ENCODE measurements at places on chromosomes 16 and 17.

DNA sequence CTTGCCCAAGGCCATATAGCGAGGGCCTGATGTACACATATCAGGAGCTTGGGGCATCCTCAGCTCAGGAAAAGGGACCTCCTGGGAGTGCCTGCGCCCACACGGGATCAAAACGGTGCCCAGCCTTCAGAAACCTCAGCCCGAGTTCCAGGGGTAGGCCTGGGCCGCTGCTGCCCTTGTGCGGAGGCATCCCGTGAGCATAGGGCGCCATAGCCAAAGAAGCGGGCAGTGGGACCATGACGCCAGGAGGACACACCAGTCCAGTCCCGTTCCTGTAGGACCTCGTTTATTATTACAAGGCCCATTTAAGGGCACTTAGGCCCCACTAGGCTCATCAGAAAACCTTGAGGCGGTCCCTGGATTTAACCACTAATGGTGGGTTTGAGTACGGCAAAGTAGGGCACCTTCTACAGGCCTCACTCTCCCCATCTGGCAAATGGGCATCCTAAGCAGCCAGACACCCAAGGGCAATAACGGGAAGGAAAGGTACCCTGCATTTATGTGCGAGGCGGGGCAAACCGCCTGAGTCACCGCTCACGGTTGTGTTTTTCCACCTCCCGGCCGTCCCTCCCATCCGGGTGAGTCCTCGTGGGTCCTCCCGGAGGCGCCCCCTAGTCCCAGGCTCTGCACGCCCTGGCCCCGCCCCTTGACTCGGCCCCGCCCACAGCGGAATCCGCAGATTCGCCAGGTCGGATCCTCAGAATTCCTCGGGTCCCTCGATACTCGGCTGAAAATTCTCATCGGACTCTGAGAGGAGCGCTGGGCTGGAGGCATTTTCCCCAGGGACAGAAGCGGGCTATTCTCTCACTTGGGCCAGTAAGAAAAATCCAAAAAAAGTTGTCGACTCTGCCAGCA is 726 bp upstream of the SETD1A start:
- H3K36me3 ChIP-seq: no peaks in the 10 kb centered on the region
- H3K4me3 ChIP-seq: peak overlapping the region; percentile 98
- H3K4me1 ChIP-seq: peaks cover 20% of the 10 kb centered on the region

GRCh38 chr17:7825206-7825990 is 8.6 kb upstream of the KDM6B start:
- H3K36me3 ChIP-seq: no peaks in the 10 kb centered on the region
- H3K27me3 ChIP-seq: no peaks in the 10 kb centered on the region
- no peak for DNase-seq
- no peaks in the 10 kb centered on the region for H3K4me1 ChIP-seq
- H3K27ac ChIP-seq: no peak overlapping the region
- no peak overlapping the region for H3K4me3 ChIP-seq

- H3K36me3 ChIP-seq: no peaks in the 10 kb centered on the region
- H3K27ac ChIP-seq: no peak overlapping the region
- H3K4me3 ChIP-seq: no peak overlapping the region
Measured at GRCh38 chr17:14355556-14355955, 54.7 kb downstream of the HS3ST3B1 start.

DNA sequence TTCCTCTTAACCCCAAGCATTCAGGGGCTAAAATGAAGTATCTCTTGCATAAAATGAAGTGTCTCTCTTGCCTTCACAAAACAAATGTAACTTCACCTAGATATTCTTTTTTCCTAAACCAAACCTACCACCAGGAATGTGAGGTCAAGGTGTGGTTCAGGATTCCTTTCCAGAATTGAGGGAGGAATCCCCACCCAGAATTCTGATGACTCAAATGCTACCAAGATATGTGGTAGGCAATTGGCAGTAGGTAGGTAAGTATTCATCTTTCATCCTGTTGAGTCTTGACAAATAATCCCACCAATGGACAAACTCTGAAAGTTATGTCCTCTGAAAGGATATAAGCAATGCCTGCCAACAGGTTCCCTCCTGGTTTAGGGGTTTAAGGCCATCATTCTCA is 26.2 kb downstream of the TRIM16 start:
- no peak overlapping the region for H3K4me3 ChIP-seq
- H3K36me3 ChIP-seq: no peaks in the 10 kb centered on the region

DNA sequence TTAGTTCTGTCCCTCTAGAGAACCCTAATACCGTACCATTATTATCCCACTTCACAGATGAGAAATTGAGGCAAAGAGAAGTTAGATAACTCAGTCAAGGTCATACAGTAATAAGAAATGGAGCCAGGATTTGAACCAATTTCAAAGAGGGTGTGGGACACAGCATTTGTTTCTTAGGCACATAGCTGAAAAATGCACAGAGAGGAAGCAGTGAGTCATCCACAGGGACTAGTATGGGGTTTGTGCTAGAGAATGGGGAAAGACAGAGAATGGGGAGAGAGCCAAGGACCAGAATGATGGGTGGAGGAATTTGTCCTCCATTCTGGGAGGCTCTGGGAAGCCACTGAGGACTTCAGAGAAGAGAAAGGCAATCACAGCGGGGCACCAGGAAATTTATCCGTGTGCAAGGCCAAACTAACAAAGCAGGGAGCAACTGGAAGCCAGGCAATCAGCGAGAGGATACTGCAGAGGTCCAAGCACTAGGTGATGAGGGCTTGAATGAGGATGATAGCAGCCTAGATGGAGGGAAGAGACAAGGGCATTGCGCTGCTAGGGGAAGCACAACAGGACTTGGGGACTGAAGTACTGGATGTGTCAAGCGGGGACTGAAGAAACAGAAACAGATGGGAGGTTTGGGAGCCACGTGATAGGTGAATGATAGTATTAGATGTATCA is 78.1 kb upstream of the ZFHX3 start:
- no peak overlapping the region for H3K4me3 ChIP-seq
- H3K27me3 ChIP-seq: no peaks in the 10 kb centered on the region
- H3K4me1 ChIP-seq: peaks cover 4% of the 10 kb centered on the region
- H3K36me3 ChIP-seq: no peaks in the 10 kb centered on the region

- no peak overlapping the region for H3K4me3 ChIP-seq
- DNase-seq: no peak
- no peaks in the 10 kb centered on the region for H3K27me3 ChIP-seq
- H3K27ac ChIP-seq: no peak overlapping the region
- peaks cover 17% of the 10 kb centered on the region for H3K4me1 ChIP-seq
Measured at GRCh38 chr17:78273813-78274212, 42.4 kb downstream of the TMEM235 start.

GRCh38 chr16:80827007-80827406 is 22.6 kb upstream of the CDYL2 start:
- H3K4me3 ChIP-seq: no peak overlapping the region
- H3K36me3 ChIP-seq: no peaks in the 10 kb centered on the region
- H3K27ac ChIP-seq: no peak overlapping the region
- DNase-seq: no peak

- H3K4me1 ChIP-seq: peaks cover 78% of the 10 kb centered on the region
- no peak for DNase-seq
- no peaks in the 10 kb centered on the region for H3K36me3 ChIP-seq
- H3K4me3 ChIP-seq: no peak overlapping the region
- H3K27me3 ChIP-seq: no peaks in the 10 kb centered on the region
Measured at GRCh38 chr17:40556198-40556661, 9.0 kb downstream of the CCR7 start.

GRCh38 chr17:64074704-64075426 is 54.4 kb upstream of the ICAM2 start:
- H3K36me3 ChIP-seq: peaks cover 4% of the 10 kb centered on the region
- DNase-seq: no peak
- H3K27me3 ChIP-seq: no peaks in the 10 kb centered on the region
- no peaks in the 10 kb centered on the region for H3K4me1 ChIP-seq
- H3K27ac ChIP-seq: no peak overlapping the region

Measured in testis (tissue), 5 donors.